ENCODE measurements at places on chromosomes 7 and 10.

DNA sequence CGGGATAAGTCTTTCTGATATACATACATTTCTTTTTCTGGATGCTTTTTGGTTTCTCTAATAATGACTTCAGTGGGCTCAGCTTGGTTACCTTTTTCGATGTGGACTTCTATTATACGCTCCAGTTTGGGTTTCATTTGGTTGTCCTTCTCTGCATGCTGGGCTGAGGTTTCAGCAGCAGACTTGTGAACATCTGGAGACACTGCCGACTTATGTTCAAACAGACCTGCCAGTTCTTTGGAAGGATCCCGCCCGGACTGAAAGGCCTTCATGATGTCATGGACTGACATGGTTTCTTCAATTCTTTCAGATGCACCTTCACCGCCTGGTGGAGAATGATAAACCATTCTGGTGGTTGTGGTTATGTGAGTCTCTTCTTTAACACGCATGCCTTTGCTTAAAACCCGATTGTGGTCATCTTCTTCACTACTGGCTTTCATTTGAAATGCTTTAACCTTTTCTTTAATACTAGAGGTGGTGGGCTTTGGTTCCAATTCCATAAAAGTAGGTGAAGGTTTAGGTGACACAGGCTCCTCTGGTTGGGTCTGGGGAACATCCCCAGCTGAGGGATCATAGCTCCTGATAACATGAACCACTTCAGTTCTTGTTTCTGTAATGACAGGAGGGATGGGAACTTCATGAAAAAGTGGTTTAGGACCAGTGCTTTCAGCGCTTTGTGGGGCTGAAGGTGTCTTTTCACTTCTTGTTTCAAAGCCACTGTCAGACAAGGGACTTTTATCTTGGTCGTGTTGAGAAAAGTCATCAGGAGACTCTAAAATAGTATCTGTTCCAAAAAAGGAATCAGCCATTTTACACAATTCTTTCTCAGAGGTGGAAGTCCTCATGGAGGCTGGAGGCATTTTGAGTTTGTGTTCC, 167.7 kb upstream of the CCDC6 start:
- DNase-seq = no peak

DNA sequence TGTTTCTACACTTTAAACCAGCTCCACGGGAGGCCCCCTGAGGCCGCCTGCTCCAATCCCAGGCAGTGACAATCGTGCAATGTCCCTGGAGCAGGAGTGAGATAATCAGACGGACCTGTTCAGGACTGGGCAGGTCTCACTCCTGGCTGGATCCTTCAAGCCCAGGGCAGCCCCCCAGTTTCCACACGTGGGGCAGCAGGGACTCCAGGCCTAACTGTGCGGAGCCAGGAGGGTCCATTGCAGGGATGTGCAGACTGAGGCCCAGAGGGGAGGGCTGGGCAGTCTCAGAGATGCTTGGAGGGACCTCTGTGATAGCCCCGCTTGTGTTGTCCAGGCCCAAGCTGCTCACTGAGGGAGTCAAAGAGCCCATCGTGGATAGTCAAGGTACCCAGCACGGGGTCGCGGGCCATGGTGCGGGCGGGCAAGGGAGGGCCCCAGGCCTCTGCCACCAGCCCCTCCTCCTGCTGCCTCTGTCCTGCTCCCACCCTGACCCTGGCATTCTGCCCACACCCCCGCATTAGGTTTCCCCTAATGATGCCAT, 110.5 kb upstream of the KCTD7 start:
- DNase-seq = no peak

DNA sequence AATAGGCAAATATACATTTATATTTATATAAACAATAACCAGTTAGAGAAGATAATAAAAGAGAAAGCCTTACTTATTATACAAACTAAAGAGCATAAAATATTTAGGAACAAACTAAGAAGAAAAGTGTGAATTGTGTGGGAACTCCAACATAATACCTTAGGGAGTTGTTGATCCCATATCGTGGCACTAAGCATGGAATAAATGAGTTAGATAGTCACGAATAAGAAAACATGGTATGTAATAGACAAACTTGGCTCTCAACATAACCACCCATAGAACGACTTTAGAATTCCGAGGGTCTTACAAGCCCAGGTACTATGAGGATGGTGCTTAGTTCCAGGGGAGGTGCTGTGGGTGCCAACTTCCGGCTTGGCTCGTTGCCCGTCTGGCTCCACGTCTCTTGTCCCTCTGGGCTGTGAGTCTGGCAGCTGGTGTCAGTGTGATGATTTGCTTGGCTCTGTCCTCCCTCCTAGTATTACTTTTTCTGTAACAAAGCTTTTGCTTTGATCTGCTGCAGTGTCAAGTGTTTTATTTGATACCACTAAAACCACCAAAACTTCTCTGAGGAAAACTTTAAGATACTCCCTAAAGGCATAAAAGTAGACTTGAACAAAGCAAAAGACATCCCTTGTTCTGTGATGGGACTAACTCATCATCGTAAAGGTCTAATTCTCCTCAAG, 9.5 kb upstream of the RBM20 start:
- no peak for DNase-seq

DNA sequence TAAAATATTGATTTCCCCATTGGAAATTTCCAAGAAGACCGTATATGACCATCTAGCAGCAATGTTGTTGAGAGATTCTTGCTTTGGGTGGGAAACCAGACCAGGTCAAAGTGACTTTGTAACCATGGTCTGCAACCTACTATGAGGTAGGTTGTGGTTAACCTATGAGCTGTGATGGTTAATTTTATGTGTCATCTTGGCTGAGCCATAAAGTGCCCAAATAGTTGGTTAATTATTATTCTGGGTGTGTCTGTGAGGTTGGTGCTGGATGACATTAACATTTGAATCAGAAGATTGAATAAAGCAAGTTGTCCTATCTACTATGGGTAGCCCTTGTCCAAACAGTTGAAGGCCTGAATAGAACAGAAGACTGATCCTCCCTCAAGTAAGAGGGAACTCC, 18.3 kb upstream of the RALA start:
- no peak for DNase-seq

DNA sequence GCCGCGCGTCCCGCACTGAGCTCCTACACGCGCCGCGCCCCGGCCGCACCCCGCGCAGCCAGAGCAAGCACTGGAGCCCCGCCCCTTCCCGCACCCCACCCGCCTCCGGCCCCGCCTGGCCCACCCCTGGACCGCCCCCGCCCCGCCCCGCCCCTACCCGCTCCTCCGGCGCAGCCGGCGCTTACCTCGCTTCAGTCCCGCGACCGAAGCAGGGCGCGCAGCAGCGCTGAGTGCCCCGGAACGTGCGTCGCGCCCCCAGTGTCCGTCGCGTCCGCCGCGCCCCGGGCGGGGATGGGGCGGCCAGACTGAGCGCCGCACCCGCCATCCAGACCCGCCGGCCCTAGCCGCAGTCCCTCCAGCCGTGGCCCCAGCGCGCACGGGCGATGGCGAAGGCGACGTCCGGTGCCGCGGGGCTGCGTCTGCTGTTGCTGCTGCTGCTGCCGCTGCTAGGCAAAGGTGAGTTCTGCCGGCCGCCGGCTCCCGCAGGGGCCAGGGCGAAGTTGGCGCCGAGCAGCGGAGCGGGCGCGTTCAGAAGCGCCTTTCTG, at the start of gene RET:
TSS of gene RET (plus strand) at position 194 of the 545 bp plus-strand sequence. CDS start at position 384, 190 bp downstream.
- no peak for DNase-seq

GRCh38 chr7:80851896-80852476, 66.9 kb downstream of the SEMA3C start:
- no peak for DNase-seq

- no peak for DNase-seq
Observed at GRCh38 chr10:67808704-67809103, 29.3 kb downstream of the DNAJC12 start.

- no peak for DNase-seq
Observed at GRCh38 chr10:13311177-13311575, 11.3 kb upstream of the PHYH start.

GRCh38 chr10:79159785-79160184, 91.0 kb downstream of the ZMIZ1 start:
- no peak for DNase-seq

- no peak for DNase-seq
Observed at GRCh38 chr10:100807241-100807951, 62.0 kb downstream of the PAX2 start.

DNA sequence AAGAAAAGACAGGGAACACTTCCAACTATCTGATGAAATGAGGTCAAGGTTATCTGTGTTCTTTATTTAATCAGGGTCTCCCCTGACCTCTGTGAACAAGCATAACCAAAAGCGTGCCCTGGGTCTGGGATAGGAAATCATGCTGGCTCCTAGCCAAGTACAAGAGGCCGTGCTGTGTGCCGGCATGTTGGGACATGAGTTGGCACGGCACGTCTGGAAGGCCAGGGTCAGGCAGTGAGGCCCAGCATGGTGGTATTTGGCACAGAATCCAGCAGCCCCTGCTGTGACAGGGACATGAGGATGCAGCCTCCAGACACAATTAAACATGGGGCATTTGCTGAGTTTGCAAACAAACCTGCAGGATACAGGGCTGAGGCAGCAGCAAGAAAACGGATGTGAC, 320.4 kb downstream of the PLXNA4 start:
- no peak for DNase-seq

GRCh38 chr7:131072505-131073091, 255.1 kb upstream of the MKLN1 start:
- DNase-seq = no peak

DNA sequence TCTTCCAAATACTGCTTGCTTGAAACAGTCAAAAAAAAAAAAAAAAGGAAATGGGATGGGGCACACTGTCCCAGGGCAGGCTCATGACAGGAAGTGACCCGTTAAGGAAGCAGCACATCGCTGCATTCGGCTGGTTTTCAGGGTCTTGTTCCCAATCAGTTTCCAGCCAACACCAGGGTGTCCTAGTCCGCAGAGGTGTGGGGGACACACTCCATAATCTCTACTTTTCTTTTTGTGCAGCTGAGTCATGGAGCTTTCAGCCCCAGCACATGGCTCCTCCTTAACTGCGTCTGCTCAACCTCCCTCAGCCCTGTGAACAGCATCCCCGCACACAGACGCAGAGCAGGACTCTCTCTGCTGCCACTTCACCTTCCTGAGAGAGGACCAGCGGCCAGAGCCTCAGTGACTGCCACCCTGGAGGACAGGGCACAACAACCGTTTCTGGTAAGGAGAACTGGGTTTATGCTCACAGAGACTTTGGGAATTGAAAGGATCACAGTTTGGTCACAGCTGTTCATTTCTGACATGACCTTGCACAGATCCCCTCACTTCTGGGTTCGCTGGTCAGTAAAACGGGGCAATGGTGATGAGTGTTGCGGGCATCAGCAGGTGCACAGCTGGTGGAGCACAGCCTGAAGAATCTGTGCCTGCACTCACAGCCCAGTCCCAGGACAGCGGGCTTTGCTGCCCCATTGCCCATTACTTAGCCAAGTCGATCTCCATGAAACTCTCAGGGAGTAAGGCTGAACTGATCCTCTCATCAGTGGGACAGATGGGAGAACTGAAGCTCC, at the start of gene GIMAP5:
TSS of gene GIMAP5 (plus strand) at position 154 of the 791 bp plus-strand sequence. CDS start 3,467 bp downstream, outside the sequence.
- no peak for DNase-seq

DNA sequence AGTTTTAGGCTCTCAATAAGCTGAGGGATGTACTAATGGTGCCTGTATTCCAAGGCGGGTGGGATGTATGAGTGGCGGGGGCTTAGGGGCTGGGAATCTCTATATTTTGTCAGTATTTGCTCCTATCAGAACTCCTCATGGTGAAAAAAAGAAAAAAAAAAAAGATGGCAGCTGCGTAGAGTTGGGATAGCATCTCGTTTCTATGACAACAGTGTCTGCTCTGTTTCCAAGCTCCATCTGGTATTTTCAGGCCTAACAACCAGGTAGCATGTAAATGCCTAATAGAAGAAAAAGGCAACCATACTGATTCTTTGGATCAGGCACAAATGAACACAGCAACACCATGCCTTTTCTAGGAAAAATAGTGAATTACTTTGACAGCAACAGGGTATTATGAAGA, 11.7 kb upstream of the CCDC172 start:
- DNase-seq = no peak

- DNase-seq = no peak
Observed at GRCh38 chr7:43362652-43363034, 220.3 kb upstream of the STK17A start.

- no peak for DNase-seq
Observed at GRCh38 chr10:99881371-99881770, 98.9 kb downstream of the ABCC2 start.

DNA sequence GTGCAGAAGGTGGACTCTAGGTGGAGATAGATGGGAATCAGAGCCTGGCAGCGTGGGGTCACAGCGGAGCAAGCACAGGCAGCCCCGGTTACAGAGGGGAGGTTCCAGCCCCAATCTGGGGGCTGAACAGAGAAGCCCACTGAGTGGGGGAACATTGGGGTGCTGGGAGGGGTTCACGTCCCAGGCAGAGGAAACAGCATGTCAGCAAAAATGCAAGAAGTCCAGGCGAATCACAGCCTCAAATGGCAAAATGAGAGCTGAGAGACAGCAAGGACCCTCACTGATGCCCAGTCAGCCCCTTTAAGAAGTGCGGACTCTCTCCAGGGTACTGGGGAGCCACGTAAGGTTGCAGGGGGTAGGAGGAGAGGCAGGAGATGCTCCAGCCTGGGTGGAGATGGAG, 62.0 kb downstream of the ELFN1 start:
- no peak for DNase-seq

DNA sequence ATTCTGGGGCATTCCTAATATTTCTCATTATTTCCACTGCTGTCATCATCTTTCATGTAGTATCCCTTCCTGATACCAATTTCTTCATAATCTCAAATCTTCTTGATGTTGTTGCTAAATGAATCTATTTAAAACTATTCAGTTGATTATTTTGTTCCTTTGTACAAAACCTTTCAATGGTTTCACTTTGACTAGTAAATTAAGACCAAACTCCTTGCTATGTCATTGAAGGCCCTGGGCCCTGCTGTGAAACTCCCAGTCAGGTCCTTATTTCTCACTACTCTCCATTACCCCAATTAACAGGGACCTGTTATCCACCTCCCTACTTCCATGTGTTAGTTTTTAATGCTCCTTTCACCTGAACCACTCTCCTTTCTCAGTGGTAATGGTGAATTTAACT, 97.0 kb downstream of the CTTNBP2 start:
- DNase-seq = no peak

Data from CD8-positive, alpha-beta memory T cell (primary cell).